ENCODE measurements at places on chromosomes 3 and 15.

GRCh38 chr3:103295974-103296570 lies 861.3 kb downstream of the ZPLD1 start:
- no peak overlapping the region for H3K27ac ChIP-seq
- no peaks in the 10 kb centered on the region for H3K27me3 ChIP-seq

GRCh38 chr3:130973406-130973805 lies 53.2 kb downstream of the ASTE1 start:
- no peak overlapping the region for H3K4me3 ChIP-seq
- H3K27me3 ChIP-seq, result no peaks in the 10 kb centered on the region
- no peaks in the 10 kb centered on the region for H3K4me1 ChIP-seq

DNA sequence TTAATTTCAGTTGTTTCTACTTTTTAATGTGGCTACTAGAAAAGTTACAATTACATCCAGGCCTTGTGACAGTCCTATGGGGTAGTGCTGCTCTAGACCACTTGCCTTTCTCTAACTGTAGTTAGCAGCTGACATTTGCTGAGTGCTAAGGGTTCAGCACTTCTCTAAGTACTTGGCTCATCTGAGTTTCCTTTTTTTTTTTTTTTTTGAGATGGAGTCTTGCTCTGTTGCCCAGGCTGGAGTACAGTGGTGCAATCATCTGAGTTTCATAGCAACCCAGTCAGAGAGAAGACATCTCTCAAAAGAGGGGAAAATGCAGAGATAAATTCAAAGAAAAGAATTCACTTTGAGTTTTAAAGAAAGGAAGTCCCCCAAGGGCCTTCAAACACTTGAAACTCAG lies 130.8 kb downstream of the MYLK start:
- H3K27ac ChIP-seq, result no peak overlapping the region
- H3K27me3 ChIP-seq, result no peaks in the 10 kb centered on the region
- H3K4me3 ChIP-seq, result no peak overlapping the region
- peaks cover 8% of the 10 kb centered on the region for H3K4me1 ChIP-seq
- no peaks in the 10 kb centered on the region for H3K36me3 ChIP-seq

DNA sequence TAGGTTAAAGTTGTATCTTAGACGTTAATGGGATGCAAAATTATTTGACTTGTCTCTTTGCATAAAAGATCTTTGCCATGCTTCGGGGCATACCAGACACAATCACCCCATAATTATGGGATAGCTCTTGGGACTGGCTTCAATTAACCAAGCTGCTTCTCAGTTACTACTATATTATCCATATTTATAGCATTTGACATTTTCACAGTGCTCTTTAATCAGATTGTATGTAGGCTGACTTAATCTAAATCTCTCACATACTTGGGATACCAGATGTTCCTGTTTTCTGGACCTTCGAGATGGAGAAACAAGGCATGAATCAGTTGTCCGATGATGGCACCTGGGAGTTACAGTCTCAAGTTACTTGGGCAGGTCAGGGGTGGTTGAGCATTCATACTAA lies 27.2 kb upstream of the ABHD17C start:
- H3K27me3 ChIP-seq, result no peaks in the 10 kb centered on the region
- H3K4me1 ChIP-seq, result no peaks in the 10 kb centered on the region
- no peaks in the 10 kb centered on the region for H3K36me3 ChIP-seq

DNA sequence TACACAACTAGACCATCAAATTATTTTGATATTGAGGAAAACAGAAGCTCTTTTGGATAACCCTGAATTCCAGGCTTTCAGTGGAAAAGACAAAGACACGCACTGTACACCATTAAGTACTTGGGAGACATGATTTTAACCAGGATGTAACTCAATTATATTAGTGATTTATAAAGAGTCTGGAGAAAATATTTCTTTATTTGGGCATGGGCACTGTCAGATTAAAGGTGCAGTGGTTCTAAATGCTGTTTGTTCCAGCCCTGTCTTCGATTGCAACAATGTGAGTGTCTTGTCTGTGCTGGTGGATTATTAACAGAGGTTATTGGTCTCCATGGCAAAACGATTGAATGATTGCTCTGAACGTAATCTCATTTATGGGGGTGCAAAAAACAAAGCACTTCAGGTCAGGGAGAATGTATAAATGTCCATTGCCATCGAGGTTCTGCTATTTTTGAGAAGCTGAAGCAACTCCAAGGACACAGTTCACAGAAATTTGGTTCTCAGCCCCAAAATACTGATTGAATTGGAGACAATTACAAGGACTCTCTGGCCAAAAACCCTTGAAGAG lies at the start of gene TM4SF4:
TM4SF4 (plus strand) TSS at position 448 of the 568 bp plus-strand sequence. CDS start 181 bp downstream, outside the sequence.
- H3K4me1 ChIP-seq, result peaks cover 6% of the 10 kb centered on the region
- H3K36me3 ChIP-seq, result no peaks in the 10 kb centered on the region
- H3K27me3 ChIP-seq, result no peaks in the 10 kb centered on the region
- no peak for ATAC-seq
- H3K4me3 ChIP-seq, result no peak within 1 kb of the TSS
- no peak within 1 kb of the TSS for H3K27ac ChIP-seq

GRCh38 chr3:34377961-34378360 lies 579.5 kb downstream of the PDCD6IP start:
- no peak overlapping the region for H3K27ac ChIP-seq
- H3K4me1 ChIP-seq, result no peaks in the 10 kb centered on the region
- no peak for ATAC-seq
- H3K4me3 ChIP-seq, result no peak overlapping the region
- H3K27me3 ChIP-seq, result no peaks in the 10 kb centered on the region

GRCh38 chr15:90557186-90558084 lies 27.7 kb downstream of the CRTC3 start:
- peaks cover 91% of the 10 kb centered on the region for H3K4me1 ChIP-seq
- no peaks in the 10 kb centered on the region for H3K36me3 ChIP-seq
- no peaks in the 10 kb centered on the region for H3K27me3 ChIP-seq
- ATAC-seq, result peak; percentile 46

- H3K27ac ChIP-seq, result no peak overlapping the region
- no peaks in the 10 kb centered on the region for H3K27me3 ChIP-seq
- peaks cover 22% of the 10 kb centered on the region for H3K36me3 ChIP-seq
- ATAC-seq, result no peak
- H3K4me3 ChIP-seq, result no peak overlapping the region
- peaks cover 4% of the 10 kb centered on the region for H3K4me1 ChIP-seq
Measured at GRCh38 chr15:78177447-78177873, 28.3 kb downstream of the IDH3A start.

DNA sequence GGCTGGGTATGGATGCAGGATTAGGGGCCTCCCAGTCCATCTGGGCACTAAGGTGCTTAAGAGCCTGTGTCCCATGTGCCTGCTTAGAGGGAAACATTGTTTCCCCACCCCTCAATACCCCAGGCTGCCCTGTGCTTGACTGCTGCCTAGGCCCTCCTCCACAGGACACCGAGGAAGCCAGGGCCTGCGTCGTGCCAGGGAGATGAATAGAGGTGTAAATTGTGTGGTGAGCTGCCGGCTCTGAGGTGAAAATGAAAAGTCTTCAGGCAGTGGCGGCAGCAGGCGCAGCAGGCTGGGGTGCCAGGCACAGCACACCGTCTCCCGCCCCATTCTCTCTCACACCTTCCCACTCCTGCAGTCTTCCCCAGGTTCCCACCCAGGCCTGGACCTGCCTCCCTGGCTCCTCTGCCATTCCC lies 13.9 kb upstream of the GRM2 start:
- no peak overlapping the region for H3K4me3 ChIP-seq
- no peaks in the 10 kb centered on the region for H3K27me3 ChIP-seq
- H3K27ac ChIP-seq, result no peak overlapping the region
- H3K4me1 ChIP-seq, result peaks cover 3% of the 10 kb centered on the region

DNA sequence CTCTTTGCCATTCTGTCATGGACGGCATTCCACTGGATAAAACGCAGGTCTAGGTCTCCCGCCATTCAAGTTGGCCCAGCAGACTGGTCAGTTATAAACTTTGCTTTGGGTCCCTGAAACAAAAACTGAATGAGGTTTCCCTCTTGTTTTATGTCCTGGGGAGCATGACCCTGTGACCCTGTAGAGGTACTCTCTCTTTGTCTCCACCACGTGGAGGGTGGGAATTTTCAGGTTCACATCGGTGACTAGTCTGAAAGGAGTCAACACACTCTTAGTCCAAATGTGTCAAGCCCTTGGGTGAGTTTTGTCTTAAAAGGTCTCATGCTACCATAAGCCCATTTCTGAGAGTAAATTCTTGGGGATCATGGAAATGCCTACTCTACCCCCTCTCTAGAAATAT lies 139.9 kb downstream of the PLCH1 start:
- H3K36me3 ChIP-seq, result no peaks in the 10 kb centered on the region
- no peaks in the 10 kb centered on the region for H3K27me3 ChIP-seq
- ATAC-seq, result no peak
- H3K27ac ChIP-seq, result no peak overlapping the region
- no peak overlapping the region for H3K4me3 ChIP-seq

- peaks cover 6% of the 10 kb centered on the region for H3K4me1 ChIP-seq
- no peak overlapping the region for H3K27ac ChIP-seq
- no peak overlapping the region for H3K4me3 ChIP-seq
- peaks cover 31% of the 10 kb centered on the region for H3K36me3 ChIP-seq
- ATAC-seq, result no peak
Measured at GRCh38 chr15:59252137-59252536, 45.5 kb downstream of the LDHAL6B start.

GRCh38 chr15:65806397-65806796 lies 14.3 kb upstream of the DENND4A start:
- no peaks in the 10 kb centered on the region for H3K27me3 ChIP-seq
- H3K27ac ChIP-seq, result no peak overlapping the region
- H3K36me3 ChIP-seq, result no peaks in the 10 kb centered on the region
- H3K4me3 ChIP-seq, result no peak overlapping the region

GRCh38 chr15:83036253-83036652 lies 24.8 kb upstream of the C15orf40 start:
- H3K27ac ChIP-seq, result no peak overlapping the region

DNA sequence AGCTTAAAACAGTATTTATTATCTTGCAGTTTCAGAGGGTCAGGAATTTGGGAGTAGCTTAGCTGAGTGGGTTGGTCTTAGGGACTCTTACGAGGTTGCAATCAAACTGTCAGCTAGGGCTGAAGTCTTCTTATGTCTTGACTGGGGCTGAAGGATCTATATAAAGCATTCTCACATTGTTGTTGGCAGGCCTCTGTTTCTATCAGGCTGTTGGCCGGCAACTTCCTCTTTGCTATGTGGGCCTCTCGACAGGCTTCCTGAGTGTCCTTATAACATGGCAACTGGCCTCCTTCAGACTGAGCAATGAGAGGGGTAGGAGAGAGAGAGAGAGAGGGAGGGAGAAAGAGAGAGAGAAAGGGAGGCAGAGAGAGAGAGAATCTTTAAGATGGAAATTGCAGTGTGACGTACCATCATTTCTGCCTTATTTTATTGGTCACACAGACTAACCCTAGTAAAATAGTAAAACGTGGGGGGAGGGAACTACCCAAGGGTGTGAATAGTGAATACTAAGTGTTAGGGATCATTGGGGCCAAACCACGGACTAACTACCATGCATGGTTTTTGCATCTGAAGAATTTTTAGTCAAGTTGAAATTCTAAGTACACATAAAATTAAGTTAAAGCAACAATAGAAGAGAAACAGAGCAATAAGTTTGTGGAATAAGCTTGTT lies 16.1 kb downstream of the FGF7 start:
- no peaks in the 10 kb centered on the region for H3K36me3 ChIP-seq
- H3K4me1 ChIP-seq, result peaks cover 91% of the 10 kb centered on the region
- H3K27me3 ChIP-seq, result no peaks in the 10 kb centered on the region

DNA sequence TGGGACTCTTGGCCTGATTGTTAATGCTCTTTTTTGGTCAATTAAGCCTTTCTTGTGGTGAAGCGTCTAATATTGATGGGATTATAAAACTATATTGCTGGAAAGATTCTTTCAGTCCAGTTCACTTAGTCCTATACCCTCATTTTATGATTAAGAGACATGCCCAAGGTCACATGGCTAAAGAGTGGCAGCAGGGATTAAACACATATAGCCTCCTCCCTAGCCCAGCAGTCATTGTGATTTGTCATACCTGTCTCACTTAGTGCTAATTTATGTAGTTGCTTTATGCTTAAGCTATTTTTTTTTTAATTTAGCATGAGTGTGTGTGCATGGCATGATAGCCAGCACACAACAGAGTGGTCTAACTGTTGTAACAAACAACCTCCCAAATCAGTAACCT lies 9.5 kb downstream of the PARP14 start:
- no peaks in the 10 kb centered on the region for H3K27me3 ChIP-seq
- ATAC-seq, result no peak
- H3K4me1 ChIP-seq, result no peaks in the 10 kb centered on the region
- no peak overlapping the region for H3K27ac ChIP-seq
- no peaks in the 10 kb centered on the region for H3K36me3 ChIP-seq

- H3K4me3 ChIP-seq, result no peak overlapping the region
- peak overlapping the region; percentile 6 for H3K27ac ChIP-seq
Measured at GRCh38 chr3:128548426-128549282, 55.7 kb upstream of the GATA2 start.

GRCh38 chr3:127701280-127701911 lies 28.6 kb downstream of the ABTB1 start:
- H3K4me1 ChIP-seq, result peaks cover 68% of the 10 kb centered on the region
- H3K27ac ChIP-seq, result peak overlapping the region; percentile 94
- no peaks in the 10 kb centered on the region for H3K27me3 ChIP-seq
- no peak overlapping the region for H3K4me3 ChIP-seq
- peaks cover 16% of the 10 kb centered on the region for H3K36me3 ChIP-seq

DNA sequence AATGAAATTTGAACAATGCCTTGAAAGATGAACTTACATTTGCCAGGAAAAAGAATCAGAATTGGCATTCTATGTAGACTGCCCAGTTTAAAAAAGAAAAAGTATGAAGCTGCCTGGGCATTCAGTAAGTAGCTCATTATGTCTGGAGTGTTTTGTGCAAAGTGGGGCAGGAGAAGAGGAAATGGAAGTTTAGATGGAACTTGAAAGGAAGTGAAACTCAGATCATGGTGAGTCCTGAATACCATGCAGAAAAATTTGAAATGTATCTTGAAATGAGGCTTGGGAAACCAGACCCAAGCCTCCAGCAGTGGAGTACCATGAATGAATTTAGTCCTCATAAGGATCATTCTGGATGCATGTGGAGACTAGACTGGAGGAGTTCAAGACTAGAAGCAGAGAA lies 4.8 kb upstream of the MORC1 start:
- ATAC-seq, result no peak
- H3K36me3 ChIP-seq, result no peaks in the 10 kb centered on the region
- no peak overlapping the region for H3K27ac ChIP-seq
